A549 treated with ZK216348 at 1 μM for 4 hours (cell line): ENCODE measurements at places on chromosomes 1 and 21. TPM values are rescaled to one million over a fixed set of nuclear protein-coding genes. Genes with fewer than 3 reads are reported as not detected.

The PROK1 gene
- total RNA-seq = not detected in 5 replicates

The SPOCD1 gene
- total RNA-seq = 3.2 to 5.3 TPM (median 3.8 TPM) in 5 replicates

The TAS1R1 gene
- total RNA-seq = not detected in 5 replicates

The FNDC5 gene
- total RNA-seq = 0.23 to 1.1 TPM (median 0.39 TPM) in 5 replicates

The RGS13 gene
- not detected in 5 replicates for total RNA-seq

The RGS8 gene
- total RNA-seq = not detected in 5 replicates

The IGSF3 gene
- total RNA-seq = 14.3 to 23.2 TPM (median 19.3 TPM) in 5 replicates

The TRIM58 gene
- total RNA-seq = not detected in 5 replicates
